ENCODE measurements at places on chromosomes 11 and 22.
A peak's percentile ranks its signal among the peaks of the same experiment; 100 is the strongest.

GRCh38 chr22:48711031-48711431, 1116.6 kb downstream of the BRD1 start:
- DNase-seq: no peak

- DNase-seq: peak; percentile 50
Observed at GRCh38 chr22:30202531-30203006, 44.0 kb downstream of the LIF start.

- no peak for DNase-seq
Observed at GRCh38 chr11:117631336-117632140, 165.5 kb downstream of the DSCAML1 start.

DNA sequence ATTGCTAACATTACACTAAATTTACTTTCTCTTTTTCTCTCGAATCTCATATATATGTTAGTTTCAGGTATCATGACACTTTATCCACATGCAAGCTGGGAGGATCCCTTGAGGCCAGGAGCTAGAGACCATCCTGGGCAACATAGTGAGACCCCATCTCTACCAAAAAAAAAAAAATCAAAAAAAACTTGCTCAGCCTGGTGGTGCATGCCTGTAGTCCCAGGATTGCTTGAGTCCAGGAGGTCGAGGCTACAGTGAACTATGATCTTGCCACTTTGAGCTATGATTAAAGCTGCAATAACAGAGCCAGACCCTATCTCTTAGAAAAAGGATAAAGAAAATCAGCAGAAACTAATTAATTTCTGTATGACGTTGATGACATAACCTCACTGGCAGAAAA, 3.7 kb upstream of the UPK3A start:
- DNase-seq: no peak

DNA sequence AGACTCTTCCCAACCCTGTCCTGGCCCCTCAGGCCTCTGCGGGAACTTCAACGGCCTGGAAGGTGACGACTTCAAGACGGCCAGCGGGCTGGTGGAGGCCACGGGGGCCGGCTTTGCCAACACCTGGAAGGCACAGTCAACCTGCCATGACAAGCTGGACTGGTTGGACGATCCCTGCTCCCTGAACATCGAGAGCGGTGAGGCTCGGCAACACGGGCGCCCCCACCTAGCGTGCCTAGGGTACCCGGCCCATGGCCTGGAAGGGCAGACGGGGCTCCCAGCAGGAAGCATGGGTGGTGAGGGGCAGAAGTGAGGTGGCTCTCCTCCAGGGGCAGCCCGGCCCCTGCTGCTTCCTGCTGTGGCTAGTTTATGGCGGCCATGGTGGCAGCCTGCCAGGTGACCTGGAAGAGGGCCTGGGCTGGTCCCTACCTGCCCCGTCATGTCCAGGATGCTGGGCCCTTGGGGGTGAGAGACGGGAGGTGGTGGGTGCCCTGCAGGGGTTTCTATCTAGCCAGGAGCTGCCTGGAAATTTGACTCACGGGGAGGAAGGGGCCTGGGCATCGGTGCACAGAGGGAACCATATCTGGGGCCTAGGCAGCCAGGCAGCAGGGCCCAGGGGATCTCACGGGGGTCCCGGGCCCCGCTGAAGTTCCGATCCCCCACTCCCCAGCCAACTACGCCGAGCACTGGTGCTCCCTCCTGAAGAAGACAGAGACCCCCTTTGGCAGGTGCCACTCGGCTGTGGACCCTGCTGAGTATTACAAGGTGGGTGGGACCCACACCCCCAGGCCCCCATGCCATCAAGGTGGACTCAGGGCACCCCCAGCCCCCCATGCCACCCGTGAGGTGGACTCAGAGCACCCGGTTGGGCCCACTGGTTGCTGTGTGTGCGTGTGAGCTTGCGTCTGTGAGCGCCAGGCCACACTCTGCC, 9.2 kb downstream of the MUC2 start:
- DNase-seq: no peak

- peak; percentile 86 for DNase-seq
Observed at GRCh38 chr11:120400564-120401364, 64.6 kb downstream of the ARHGEF12 start.

DNA sequence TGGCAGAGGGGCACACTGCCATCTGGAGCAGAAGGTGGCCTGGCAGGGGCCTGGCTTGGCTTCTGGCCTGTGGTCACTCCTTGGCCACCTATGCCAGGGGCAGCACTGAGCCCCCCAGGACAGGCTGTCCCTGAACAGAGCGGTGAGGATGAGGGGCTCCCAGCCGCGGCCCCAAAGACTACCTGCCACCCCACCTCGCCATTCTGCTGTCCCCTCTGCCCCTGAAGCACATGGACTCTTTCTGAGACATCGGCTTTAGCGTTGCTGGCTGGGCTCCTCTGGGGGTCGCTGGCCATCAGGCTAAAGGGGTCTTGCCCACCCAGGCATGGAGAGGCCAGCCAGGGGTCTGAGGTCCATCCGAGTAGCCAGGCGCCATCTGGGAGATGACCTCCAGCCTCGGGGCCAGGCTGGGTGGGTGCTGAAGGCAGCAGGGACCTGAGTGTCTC, 87.8 kb downstream of the WNT7B start:
- DNase-seq: no peak

DNA sequence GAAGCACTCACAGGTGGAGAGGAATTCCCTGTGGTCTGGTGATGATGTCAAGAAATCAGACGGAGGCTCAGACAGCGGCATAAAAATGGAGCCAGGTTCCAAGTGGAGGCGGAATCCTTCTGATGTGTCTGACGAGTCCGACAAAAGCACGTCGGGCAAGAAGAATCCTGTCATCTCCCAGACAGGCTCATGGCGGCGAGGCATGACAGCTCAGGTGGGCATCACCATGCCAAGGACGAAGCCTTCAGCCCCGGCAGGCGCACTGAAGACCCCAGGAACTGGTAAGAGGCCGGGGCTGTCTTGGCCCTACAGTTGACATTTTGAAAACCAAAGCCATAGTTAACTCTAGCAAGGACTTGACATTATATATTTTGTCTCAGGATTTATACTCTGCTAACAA, 116.3 kb downstream of the DBX1 start:
- no peak for DNase-seq
